Fibroblast of skin of right biceps (primary cell): ENCODE measurements at places on chromosomes 2 and 18.

GRCh38 chr2:129726216-129726615 lies 253.2 kb upstream of the RAB6C start:
- no peak for DNase-seq

DNA sequence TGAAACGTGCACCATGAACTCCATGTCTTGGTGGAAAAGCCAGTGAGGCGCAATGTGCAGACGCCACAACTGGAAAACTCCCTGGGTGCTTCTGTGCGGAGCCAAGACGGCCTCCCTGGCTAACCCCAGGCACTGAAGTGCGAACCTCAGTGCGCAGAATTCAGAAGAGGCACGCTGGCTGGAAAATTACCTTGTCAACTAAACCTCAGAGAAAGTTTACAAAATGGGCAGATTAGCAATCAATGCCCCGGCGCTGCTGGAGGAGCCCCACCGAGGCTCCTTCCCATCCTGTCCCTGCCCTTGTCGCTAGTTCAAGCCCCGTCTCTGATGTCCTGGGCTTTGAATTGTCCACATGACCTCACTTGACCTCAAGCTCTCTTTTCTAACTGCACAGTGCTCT lies 22.2 kb downstream of the SNORC start:
- no peak for DNase-seq

DNA sequence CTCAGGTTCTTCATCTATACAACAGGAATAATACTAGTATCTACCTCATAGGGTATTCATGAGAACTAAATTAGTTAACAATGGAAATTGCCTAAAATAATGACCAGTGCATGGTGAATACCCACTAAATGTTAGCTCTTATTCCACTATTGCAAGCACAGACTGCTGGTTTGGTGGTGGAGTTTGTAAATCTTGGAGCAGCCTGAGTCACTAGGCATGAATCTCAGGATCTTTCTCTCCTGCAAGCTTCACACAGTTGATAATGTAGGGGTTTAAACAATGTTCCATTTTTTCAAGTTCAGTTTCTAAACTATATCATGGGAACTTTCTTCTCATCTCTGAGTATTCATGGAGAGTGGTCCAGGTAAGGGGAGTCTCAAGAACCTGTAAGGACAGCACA lies 84.0 kb downstream of the OSR1 start:
- no peak for DNase-seq

- DNase-seq, result no peak
Measured at GRCh38 chr2:161230959-161231358, 70.7 kb downstream of the TANK start.

GRCh38 chr2:168916331-168916675 lies 15.2 kb downstream of the G6PC2 start:
- no peak for DNase-seq
